ENCODE measurements at places on chromosomes 6 and 20.

DNA sequence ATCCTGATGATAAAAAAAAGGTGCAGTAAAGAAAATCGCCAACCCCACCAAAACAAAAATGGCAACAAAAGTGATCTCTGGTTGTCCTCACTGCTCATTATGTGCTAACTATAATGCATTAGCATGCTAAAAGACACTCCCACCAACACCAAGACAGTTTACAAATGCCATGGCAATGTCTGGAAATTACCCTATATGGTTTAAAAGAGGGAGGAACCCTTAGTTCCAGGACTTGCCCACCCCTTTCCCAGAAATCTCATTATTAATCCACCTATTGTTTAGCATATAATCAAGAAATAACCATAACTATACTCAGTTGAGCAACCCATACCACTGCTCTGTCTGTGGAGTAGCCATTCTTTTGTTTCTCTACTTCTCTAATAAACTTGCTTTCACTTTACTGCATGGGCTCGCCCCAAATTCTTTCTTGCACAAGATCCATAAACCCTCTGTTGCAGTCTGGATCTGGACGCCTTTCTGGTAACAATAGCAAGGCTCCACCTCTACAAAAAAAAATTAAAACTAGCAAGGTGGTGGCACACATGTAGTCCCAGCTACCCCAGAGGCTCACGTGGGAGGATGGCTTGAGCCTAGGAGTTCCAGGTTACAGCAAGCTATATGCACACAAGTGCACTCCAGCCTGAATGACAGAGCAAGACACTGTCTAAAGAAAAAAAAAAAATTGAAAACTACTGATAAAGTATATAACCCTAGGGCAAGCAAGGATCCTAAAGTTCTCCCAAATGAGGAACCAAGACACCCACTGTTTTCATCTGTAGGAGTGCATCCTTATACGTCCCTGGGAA lies 278.8 kb upstream of the JARID2 start:
- no peak for DNase-seq

GRCh38 chr6:129510950-129511349 lies 199.0 kb downstream of the ARHGAP18 start:
- no peak for DNase-seq

GRCh38 chr6:43723737-43724295 lies 36.2 kb upstream of the MRPS18A start:
- DNase-seq, result peak; percentile 29

DNA sequence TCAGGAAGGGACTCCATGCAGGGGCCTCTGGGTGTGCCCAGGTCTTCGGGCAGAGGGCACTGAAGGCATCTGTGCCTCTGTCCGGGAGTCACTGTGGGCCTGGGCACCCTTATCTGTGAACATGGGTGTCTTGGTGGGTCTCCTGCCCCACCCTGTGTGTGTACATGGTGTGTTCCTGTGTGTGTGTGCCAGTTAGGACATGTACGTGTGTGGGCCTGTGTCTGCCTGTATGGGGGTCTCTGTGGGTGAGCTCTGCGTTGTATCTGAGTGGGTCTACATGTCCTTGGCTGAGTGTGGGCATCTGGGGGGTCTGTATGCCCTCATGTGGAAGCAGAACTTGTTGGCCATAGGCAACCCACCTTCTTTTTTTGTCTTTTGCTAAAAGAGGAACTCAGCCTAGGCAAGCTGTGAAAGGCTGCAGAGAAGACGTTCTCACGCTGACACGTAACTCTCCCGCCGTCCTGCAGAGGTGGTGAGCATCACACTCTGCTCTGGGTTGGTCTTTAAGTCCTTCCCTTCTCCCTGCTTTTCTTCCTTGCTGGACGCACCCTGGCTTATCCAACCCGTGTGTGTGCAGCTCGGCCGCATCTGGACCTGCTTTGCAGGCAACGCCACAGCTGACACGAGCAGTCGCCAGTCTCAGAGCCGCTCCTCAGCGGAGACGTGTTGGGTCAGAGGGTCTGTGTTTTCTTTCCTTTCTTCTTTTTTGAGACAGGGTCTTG lies 532 bp upstream of the NPBWR2 start:
- DNase-seq, result no peak

- DNase-seq, result peak; percentile 82
Measured at GRCh38 chr20:19784511-19785172, 26.6 kb downstream of the RIN2 start.

DNA sequence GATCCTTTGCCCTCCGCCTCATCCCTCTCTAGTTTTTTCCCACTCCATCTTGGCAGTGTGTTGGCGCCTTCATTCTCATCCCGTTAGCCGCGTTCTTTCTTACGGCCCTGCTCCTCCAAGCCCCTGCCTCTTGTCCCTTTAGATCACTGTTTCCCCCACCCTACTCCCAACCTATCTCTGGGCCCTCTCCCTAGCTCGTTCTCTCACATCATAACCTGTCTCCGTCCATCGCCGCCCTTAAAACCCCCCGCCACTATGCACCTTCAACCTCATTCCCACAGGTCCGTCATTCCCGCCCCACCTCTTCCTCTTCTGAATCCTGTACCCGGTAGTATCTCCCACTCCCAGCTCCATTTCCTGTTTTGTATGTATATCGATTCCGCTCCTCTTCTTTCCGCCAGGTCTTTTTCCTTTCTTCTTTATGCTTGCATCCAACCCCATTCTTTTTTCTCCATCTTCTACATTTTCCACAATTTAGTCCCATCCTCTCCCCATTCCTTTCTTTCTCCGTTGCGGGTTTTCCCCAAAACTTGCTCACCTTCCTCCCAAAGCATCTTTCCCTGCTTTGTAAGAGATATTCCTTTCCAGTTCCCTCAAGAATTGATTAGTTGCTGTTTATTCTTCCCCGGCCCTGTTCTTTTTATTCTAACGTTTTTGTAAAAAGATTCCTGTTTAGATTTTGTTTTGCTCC lies 671 bp downstream of the EFHC1 start:
- DNase-seq, result peak; percentile 71

DNA sequence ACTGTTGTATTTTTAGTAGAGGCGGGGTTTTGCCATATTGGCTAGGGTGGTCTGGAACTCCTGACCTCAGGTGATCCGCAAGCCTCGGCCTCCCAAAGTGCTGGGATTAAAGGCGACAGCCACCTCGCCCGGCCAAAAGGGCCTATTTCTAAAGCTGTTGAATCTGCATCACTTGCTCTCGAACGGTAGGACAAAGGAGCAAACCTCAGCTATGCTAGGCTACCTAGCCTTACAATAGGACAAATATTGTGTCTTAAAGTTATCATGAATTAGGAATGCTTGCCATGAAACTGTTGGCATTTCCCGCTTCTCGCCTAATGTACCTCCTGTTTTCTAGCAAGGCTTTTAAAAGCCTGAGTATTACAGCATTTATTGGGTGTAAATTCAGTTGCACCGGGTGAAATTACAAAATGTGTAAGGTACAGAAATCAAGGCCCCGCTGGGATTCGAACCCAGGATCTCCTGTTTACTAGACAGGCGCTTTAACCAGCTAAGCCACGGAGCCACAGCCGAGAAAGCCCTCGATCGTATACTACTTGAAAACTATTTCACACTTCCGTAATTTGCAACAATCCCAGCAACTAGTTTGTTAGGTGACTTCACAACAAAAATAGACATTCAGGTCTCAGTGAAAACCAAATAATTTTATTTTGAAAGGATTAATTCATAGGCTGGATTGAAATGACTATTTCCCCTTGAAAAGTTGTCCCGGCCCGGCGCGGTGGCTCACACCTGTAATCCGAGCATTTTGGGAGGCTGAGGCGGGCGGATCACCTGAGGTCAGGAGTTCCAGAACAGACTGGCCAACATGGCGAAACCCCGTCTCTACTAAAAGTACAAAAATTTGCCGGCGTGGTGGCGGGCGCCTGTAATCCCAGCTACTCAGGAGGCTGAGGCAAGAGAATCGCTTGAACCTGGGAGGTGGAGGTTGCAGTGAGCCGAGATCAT lies 211.6 kb upstream of the ZNF184 start:
- DNase-seq, result no peak

GRCh38 chr6:159080217-159080976 lies 35.6 kb upstream of the TAGAP start:
- DNase-seq, result no peak
